ENCODE measurements at places on chromosomes 11 and 22. TPM values are rescaled to one million over a fixed set of nuclear protein-coding genes. Genes with fewer than 3 reads are reported as not detected.

GRCh38 chr22:46458525-46458924 is 78.9 kb downstream of the CELSR1 start:
- DNase-seq, result no peak

- peak; percentile 61 for DNase-seq
Measured at GRCh38 chr11:123518496-123519054, 88.5 kb downstream of the GRAMD1B start.

GRCh38 chr22:36818010-36818642 is 1.3 kb upstream of the PVALB start:
- no peak for DNase-seq

GRCh38 chr11:20457934-20458680 is 70.6 kb downstream of the PRMT3 start:
- no peak for DNase-seq

DNA sequence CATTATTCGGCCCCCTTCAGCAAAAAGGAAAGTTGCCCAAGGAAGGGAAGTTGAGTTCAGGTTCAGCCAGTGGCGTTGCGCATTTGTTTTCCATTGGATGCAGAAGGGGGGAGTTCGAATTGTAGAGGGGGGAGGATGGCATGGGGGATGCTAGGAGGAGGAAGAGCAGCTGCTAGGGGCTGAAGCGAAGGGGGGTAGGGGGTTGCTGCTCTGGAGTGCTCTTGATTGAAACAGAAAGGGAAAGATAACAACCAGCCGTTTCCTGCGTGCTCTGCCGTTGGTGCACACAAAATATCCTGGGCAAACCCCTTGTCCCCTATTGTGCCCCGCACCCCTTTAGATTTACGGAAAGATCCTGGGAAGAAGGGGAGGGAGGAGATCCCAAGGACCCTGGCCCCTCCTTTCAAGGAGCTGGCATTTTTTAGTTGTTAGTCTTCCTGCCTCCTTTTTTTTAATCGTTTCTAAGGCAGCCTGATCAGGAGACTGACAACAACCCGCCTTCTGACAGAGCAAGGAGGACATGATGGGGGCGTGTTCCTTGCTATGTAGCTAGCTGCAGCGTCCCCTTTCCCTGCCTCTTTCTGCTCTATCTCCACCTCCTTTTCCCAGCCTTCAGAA is 2.1 kb downstream of the KMT2A start:
- DNase-seq, result peak; percentile 69

- peak; percentile 99 for DNase-seq
Measured at GRCh38 chr11:77820565-77821348, at the start of the genes AAMDC and RSF1. AAMDC (plus strand) TSS chr11:77821144; CDS start chr11:77842497, 21,353 bp downstream. RSF1 (minus strand) TSS chr11:77820722; CDS start chr11:77820714, 8 bp downstream.

DNA sequence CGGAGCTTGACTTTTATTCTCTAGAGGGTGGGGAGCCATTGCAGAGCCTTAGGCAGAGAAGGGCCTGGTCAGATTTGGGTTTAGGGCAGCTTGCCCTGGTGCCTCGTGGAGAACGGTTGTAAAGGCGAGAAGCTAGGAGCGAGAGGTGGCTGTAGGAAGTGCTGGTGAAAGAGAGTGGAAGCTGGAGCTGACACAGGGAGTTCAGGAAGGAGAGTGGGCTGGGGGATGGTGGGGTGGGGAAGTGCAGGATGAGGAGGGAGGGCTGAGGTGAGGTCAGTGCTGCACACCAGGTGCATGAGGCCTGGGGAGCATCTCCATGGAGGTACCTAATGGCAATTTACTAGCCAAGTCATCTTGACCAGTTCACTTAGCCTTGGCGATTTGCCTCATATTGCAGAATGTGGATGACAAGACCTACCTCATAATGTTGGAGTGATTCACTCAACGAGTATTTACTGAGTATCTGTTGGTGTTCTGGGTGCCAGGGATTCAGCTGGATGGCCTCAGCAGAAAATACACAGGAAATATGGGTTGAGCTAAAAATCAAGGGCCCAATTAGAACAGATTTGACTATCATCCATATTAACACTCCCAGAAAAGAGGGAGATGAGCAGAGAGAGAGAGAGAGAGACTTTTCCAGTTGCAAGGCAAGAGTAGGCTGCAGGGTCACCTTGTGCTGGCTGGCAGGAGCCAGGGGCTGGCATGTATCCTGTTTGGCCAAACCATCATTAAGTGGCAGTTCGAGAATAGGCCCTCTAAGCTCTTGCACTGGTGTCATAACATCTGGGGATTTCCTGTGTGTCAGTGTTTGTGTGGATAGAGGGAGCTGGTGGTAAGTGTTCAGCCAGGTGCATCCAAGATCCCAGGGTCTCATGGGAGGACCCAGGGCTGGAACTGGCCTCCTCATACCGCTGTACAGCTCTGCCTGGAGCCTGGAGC is 44.4 kb upstream of the CLDN5 start:
- DNase-seq, result no peak

- DNase-seq, result peak; percentile 32
Measured at GRCh38 chr22:40855979-40856512, 393 bp downstream of the ST13 start.

DNA sequence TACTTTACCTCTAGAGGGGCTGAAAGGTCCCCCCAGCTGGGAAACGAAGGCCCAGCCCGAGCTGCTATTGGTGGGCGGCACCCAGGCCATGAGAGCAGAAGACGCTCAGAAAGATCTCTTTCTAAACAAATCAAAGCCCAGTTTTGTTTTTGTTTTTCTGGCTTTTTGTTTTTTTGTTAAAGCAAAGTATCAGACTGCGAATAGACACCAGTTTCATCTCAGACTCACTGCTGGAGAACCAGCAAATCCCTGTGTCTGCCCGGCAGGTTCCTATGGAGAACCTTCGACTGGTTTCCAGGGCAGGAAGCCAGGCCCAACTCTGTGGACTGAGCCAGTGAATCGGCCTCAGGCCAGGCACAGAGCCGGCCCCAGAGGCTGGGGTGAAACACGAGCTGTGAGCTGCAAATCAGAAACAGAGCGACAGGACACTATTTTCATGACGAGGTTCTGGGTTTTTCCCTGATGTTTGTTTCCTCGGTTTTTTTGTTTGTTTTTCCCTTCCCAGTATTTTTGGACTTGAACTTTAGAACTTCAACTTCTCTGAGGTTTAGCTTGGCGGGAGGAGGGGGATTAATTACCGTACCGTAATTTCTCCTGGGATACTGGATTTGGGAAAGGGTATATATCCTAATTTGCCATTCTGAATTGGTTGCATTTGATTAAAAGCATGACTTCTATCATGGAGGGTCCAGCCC is 16.0 kb upstream of the B4GALNT4 start:
- DNase-seq, result no peak

- DNase-seq, result peak; percentile 42
Measured at GRCh38 chr11:129364143-129364654, 11.4 kb upstream of the BARX2 start.

- peak; percentile 89 for DNase-seq
Measured at GRCh38 chr11:125433454-125434121, 62.5 kb downstream of the FEZ1 start.

ZP1 gene
- total RNA-seq, result not detected
